ENCODE measurements at places on chromosomes 1 and 21.

DNA sequence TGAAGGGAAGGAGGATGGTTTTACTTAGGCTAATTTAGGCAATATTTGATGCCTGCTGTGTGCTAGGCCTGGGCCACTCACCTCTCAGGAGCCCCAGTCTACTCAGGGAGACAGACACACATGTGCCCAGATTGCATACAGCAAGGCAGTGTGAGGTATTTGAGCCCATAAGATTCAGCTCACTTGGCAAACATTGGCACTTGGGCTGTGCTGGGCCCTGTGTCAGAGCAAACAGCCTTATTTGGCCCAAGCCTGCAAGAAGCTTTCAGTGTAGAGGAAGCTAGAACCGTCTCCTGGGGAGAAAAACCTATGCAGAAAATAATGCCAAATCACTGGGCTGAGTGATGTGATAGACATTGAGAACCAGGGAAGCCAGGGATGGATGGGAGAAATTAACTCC is 3.9 kb upstream of the SYNC start:
- no peak for DNase-seq

DNA sequence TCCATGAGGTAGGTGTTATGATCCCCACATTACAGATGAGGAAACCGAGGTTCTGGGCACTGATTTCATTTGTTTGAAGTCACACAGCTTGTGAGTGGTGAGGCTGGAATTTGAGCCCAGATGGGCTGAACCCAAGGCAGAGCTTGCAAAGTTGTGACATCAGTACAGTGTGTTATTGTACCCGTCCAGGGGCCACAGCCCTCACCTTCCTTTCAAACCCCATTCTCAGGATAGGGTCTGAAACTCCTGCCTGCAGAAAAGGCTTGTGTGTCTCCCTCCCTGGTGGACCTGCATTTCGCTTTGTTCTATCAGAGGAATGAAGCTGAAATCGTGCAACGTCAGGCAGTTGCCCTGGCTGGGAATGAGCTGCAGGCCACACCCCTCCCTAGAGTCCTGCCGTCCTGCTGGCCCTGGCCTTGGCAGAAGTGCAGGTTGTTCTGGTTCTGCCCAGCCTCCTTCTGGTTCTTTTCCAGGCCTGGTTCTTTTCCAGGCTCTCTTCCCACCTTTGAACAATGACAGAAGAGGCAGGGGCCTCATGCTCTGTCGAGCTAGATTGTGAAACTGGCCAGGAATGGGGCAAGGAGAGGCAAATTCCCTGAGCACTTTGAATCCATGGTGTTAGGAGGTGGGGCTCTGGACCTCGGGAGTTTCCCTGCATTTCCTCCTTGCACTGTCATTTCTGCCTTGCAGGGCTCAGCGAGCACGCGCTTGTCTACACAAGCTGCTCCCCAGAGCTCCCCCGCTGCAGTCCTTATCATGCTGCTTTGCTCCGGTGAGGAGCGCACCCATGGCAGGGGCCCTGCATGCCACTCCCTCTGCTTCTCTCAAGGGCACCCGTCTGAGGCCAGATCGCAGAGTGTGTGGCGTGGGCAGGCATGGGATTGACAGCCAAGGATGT is 8.2 kb upstream of the MYOM3 start:
- no peak for DNase-seq

- no peak for DNase-seq
Measured at GRCh38 chr1:207645635-207646081, 725 bp downstream of the CR1L start.

DNA sequence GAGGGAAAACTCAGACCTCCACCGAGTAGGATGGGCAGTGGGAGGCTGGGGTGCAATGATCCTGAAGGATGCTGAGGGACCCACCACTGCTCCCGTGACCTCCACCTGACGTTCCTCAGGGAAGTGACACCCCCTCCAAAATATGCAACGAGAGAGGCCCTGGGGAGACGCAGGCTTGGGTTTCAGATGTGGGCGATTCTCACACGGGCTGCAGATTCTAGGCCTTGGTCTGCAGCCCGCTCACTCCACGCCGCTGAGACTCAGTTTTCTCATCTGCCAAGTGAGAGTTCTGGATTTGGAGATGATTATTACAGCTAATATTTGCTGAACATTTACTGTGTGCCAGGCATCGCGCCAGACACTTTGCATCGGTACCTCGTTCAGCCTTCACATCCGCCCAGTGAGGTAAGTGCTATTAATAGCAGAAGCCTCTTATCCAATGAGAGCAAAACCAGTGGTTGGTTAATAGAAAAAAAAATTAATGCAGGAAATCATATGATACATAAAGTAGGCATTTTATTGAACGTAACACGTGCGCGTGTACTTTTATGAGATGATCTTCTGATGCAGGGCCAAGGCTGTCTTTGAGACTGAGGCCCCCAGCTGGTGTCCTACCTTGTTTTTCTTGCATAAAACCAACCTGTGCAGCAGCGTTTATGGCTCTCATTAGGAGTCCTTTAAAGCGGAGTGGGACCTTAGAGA is 102.0 kb upstream of the RUNX3 start:
- no peak for DNase-seq

DNA sequence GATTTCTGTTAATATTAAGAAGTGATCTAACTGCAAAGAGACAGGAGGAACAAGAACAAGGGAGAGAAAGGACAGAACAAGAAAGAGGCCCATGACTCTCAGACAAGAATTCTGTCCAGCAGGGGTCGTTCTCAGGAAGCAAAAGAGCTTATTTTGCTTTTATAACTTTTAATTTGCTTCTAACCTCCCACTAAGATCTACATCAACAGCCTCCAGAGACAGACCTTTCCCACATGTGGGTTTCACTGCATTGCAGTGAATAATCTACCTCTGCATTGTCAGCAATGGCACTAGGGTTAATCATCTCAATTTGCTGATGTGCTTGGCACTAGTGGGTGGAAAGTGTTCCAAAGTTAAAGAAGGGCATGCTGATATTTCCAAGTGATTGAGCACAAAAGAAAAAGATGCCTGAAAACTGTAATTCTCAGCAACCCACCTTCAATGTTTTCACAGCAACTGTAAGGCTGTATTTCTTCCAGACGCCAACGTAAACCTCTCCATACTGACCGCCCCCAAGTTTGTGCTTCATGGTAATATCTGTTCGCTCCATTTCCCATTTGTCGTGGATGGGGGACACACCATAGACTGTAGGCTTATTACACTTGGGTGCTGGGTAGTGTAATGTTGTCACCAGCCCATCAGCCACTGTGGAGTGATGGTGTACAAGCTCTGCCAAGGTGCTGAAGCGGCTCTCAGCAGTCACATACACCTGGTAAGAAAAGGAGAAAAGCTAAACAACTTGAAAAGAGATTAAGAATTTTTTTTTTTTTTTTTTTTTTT is 39.5 kb downstream of the TOR3A start:
- peak; percentile 25 for DNase-seq

GRCh38 chr1:74729741-74730478 is 2.9 kb downstream of the CRYZ start:
- DNase-seq = no peak

- DNase-seq = no peak
Measured at GRCh38 chr1:53947172-53947907, 1.2 kb downstream of the LRRC42 start.

DNA sequence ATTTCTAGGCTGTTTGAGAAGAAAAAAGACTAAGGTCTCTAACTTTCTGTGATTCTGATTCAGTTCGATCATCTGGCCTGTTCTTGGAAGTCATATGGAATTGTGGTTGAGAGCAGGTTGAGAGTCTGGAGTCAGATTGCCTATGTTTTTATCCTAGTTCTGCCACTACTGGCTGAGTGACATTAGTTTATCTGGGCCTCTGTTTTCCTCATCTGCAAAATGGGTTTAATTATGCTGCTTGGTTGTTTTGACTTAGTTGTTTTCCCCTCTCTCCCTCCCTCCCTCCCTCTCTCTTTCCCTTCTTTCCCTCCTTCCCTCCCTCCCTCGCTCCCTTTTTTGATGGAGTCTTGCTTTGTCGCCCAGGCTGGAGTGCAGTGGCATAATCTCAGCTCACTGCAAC is 6.2 kb downstream of the MACF1 start:
- DNase-seq = no peak

DNA sequence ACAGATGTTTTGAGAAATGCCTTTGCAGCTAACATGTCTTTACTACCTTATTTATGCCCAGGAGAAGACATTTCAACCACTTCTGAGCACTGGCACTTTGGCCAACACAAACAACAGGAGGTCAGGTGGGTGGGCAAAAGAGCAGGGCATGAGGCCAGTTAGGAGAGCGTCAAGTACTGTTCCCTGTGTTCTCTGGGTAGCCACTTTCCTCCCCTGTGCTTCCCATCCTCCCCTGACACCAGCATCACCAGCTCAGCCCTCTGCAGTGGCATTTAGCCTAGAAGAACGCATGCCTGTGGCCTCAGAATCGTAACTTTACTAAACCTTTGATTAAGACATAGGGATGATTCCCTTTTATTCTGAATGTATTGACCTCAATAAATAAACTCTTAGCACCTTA is 18.3 kb downstream of the BTG2 start:
- DNase-seq = no peak

- peak; percentile 7 for DNase-seq
Measured at GRCh38 chr1:186212568-186213224, 162.4 kb downstream of the TPR start.

DNA sequence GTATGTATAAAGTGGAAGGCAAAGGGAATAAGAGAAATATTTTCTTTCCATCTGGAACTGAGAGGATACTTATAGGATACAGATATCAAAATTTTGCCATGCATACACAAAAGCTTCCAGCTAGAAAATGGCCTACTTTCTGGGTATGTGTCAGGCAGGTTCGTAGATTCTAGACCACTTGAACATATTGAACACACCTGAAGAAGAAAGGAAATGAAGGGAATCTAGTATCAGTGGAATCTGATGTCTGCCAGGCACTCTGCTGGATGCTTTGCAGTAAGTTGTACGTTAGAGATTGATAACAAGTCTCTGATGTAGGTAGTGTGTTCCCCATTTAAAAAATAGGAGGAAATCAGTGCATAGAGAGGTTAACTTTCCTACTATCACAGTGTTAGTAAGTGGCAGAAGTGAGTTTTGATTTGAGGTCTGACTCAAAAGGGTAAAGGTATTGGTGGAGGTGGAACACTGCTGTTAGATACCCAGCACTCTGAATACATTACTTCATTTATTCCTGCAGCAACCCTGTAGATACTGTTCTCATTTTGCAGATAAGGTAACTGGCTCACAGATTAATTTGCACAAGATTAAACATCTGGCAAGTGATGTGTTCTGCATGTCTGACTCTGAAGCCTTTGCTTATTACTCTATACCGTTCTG is 3.0 kb downstream of the CAMSAP2 start:
- DNase-seq = no peak

GRCh38 chr1:204685236-204686006 is at the start of gene LRRN2:
Gene LRRN2 (minus strand): TSS chr1:204685738. CDS start chr1:204619992, 65,746 bp downstream.
- DNase-seq = no peak

- DNase-seq = no peak
Measured at GRCh38 chr1:59178339-59179187, 118.3 kb upstream of the FGGY start.

GRCh38 chr1:59156051-59156450 is 140.8 kb upstream of the FGGY start:
- no peak for DNase-seq

DNA sequence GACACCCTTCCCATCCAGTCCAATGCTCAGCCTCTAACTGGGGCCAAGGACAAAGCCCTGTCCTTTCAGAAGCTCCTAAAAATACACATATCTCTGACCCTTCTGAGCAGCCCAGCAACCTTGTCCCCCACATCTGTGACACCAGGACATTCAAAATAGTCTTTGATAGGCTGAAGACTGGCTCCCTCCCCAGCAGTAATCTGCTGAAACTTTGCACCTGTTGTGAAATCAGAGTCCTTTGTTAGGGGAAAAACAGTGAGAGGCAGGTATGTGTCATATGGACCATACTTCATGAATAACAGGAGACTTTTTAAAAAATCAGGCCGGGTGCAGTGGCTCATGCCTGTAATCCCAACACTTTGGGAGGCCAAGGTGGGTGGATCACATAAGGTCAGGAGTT is 82.4 kb upstream of the VAMP3 start:
- no peak for DNase-seq

GRCh38 chr1:154221278-154222001 is 685 bp downstream of the UBAP2L start:
- peak; percentile 44 for DNase-seq

DNA sequence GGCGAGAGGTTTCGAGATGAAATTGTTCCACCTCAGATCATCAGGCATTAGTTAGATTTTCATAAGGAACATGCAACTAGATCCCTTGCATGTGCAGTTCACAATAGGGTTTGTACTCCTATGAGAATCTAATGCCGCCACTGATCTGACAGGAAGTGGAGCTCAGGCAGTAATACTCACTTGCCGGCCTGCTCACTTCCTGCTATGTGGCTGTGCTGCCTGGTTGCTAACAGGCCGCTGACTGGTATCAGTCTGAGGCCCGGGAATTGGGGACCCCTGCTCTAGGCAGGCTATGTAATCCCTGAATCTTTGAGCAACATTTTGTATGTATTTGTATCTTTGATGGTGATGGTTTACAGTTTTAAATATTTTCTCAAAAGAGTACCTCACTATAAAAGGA is 32.5 kb downstream of the XKR8 start:
- DNase-seq = no peak

DNA sequence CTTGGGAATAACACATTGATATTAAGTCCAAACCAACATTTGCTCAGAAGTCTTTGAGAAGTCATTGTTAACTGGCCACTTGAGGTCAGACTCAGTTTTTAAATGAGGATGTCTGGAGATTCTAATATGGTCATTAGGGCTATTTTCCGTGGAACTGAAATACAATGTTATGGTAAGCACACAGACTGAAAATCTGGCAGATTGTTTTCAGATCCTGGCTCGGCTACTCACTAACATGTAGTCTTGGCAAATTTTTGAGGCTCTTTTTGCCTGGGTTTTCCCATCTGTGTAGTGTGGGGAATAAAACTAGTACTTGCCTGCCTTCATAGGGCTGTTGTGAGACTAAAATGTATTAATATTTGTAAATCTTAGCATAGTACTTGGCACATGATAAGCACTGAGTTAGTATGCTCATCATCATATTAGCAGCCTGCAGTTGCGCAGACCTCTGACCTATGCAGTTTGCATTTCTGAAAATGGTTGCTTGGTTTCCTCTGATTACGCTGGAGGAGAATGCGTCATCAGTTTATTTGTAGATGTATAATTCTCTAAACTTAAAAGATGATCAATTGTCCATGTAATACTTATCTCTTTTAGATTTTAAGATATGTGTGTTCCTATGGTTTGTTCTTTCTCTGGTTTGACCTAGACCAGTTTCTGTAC is 100.8 kb downstream of the C1orf21 start:
- no peak for DNase-seq

DNA sequence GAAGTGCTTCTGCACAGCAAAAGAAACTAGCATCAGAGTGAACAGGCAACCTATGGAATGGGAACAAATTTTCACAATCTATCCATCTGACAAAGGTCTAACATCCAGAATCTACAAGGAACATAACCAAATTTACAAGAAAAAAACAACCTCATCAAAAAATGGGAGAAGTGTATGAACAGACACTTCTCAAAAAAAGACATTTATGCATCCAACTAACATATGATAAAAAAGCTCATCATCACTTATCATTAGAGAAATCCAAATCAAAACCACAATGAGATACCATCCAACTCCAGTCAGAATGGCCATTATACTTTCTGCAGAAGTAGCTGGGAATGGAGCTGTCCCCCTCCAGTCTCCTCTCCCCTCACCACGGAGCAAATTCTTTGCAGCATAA is 2.9 kb upstream of the OR2M3 start:
- no peak for DNase-seq

- no peak for DNase-seq
Measured at GRCh38 chr1:194807530-194808220, 1621.3 kb upstream of the B3GALT2 start.

- no peak for DNase-seq
Measured at GRCh38 chr1:88327391-88328267, 356.4 kb upstream of the PKN2 start.

- no peak for DNase-seq
Measured at GRCh38 chr1:198829944-198830343, 191.1 kb downstream of the PTPRC start.
